ENCODE measurements at places on chromosomes 13 and 19.

GRCh38 chr13:50127726-50128291 lies 112.6 kb downstream of the KCNRG start:
- DNase-seq: no peak

GRCh38 chr19:36043952-36044351 lies 10.1 kb downstream of the THAP8 start:
- DNase-seq: no peak

GRCh38 chr13:24212674-24213073 lies 52.2 kb downstream of the SPATA13 start:
- DNase-seq: no peak

GRCh38 chr19:46704379-46705076 lies 12.4 kb downstream of the PRKD2 start:
- DNase-seq: no peak

- no peak for DNase-seq
Observed at GRCh38 chr13:43428545-43429296, 358.1 kb downstream of the ENOX1 start.

DNA sequence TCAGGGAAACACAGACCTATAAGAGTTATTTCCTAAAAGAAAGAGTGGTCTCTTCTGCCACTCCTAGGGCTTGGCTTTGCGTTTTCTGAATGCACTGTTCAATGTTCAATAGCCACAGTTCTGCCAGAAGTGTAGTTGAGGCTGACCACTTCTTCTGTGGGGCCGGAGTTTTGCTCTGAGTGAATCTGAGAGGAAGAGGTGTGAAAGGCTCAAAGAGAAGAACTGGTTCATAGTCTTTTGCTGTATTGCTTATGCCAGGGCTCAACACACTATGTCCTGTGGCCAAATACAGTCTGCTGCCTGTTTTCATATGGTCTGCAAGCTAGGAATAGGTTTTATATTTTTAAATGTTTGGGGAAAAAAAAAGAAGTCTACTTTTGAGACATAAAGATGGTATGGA lies 128.2 kb downstream of the STOML3 start:
- no peak for DNase-seq

GRCh38 chr13:106786006-106786563 lies 218.1 kb upstream of the ARGLU1 start:
- no peak for DNase-seq

DNA sequence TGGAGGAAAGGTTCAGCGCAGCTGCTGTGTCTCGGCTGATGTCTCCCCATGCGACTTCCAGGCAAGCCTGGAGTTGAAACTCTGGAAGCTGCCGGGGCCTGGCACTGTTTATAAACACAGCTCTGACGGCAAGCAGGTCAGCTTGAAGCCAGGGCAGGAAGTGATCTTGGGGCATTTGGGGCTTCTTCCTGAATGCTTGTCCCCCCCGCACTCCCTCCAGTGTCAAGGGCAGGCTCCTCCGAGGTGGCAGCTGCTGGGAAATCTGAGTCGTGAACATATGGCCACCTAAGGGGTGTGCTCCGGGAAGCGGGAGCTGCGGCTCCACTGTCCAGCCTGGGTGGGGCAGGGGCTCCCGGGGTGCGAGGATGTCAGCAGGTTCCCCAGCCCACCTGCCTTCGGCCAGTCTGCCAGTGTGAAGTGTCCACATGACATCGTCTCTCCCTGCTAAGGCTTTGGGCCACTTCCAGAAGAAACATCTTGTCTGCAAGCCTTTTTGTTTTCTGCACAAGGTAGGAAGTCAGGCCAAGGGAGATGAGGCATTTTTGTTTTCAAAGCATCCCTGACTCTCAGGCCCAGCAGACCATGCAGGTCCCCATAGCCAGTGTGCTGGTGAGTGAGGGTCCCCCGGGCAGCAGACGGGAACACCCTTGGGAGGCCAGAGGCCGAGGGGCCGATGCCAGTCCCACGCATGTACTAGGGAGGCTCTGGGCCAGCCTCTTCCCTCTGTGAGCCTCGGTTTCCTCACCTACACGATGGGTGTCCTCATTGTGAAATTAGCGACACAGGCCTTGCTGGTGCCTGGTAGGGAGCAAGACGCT lies 2.7 kb downstream of the PIAS4 start:
- DNase-seq: no peak

GRCh38 chr13:113534236-113534860 lies 43.8 kb upstream of the DCUN1D2 start:
- DNase-seq: no peak

DNA sequence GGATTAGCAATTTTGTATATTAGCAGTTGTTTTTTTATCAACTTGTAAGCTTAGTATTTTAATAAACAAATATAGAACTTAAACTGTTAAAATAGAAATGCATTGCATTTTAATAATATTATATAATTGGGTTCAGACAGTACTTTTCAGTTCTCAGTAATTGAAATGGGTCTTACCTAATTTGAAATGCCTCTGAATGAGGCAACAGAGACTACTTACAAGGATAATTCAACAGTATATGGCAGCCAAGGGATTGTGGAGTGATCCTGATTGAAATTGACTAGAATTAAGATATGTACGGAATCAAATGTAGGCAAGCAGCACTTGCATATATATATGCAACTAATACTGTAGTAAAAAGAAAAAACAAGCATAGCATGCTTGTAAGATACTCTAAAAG lies 1503.9 kb upstream of the MIR17HG start:
- DNase-seq: no peak

DNA sequence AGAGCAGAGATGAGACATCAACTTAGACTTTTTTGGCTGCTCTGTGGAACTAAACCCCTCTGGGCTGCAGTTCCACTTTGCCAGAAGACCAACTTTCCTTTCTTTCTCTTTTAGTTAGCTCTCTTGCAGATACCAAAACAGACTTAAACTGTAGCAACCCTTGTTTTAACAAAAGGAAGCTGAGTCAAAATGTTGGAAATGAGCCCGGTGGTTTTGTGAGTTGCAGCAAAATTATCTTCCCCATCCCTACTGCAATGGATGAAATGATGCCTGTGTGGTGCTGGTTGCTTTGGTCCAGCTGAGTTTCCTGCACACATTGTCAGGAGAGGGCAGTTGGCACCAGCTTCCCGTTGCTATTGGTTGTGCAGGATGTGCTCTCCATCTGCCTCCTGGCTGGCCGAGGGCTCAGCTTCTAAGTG lies 115.3 kb downstream of the LRCH1 start:
- DNase-seq: no peak

DNA sequence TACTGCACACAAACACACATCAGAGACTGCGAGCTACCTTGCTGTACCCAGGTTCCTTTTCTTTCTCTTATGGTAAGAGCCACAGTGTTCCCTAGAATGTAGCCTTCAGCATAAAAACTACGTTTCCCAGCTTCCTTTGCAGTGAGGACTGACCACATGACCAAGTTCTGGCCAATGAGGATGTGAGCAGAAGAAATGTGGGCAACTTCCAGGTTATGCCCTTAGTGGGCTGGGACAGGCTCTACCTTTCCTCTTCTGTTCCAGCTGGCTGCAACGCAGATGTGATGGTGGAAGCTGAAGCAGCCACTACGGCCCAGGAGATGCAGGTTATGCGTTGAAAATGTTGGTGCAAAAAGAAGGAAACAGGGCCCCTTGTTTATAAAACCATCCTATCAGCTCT lies 27.5 kb downstream of the VRK3 start:
- DNase-seq: peak; percentile 16

- DNase-seq: no peak
Observed at GRCh38 chr13:50651922-50652321, 191.6 kb downstream of the DLEU7 start.

DNA sequence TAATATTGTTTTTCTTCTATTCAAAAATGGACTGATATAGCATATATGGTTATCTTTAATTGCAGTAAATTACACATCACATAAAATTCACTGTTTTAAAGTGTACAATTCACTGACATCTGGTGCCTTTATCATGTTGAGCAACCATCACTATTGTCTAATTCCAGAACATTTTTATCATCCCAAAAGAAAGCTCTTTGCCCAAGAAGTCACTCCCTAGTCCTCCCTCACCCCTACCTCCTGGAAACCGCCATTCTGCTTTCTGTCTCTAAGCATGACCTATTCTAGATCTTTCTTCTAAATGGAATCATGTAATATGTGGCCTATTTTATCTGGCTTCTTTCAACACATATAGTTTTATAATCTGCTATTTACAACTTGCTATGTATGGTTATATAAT lies 525.6 kb downstream of the DCT start:
- DNase-seq: no peak

GRCh38 chr19:41554907-41555306 lies 21.1 kb upstream of the CEACAM21 start:
- DNase-seq: no peak

- no peak for DNase-seq
Observed at GRCh38 chr13:31045286-31046081, 113.0 kb downstream of the TEX26 start.

GRCh38 chr13:78105656-78106055 lies 187.0 kb upstream of the EDNRB start:
- no peak for DNase-seq

GRCh38 chr13:29855784-29856183 lies 5.4 kb upstream of the UBL3 start:
- DNase-seq: no peak

- DNase-seq: no peak
Observed at GRCh38 chr19:39795001-39795400, 16.3 kb downstream of the LEUTX start.

- no peak for DNase-seq
Observed at GRCh38 chr13:112567161-112567862, 20.6 kb downstream of the TUBGCP3 start.

DNA sequence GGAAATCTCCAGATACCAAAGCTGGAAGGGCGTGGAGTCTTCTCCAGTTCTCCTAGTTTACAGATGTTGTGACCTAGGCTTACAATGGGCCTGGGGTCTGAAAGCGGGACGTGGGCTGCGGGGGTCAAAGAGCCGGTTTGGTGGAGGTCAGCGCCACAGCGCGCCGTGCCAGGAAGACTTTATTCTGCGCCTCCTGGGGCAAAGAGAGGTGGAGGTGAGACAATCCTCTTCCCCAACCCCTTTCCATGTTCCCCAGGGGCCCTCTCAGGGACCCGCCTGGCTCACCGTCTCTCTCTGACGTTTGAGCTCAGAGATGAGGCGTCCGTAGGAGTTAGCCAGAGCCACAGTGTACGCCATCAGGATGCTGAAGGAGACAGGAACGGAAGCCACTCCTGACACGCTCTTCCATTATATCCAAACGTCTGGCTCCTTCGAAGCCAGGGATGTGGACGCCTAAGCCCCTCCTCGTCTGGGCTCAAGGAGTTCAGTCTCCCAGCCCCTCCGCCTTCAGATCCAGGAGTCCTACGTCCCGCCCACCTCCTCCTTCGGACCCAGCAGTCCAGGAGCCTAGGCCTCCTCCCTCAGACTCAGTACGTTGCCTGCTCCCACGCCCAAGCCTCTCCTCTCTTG lies 776 bp upstream of the LENG1 start:
- DNase-seq: peak; percentile 39

DNA sequence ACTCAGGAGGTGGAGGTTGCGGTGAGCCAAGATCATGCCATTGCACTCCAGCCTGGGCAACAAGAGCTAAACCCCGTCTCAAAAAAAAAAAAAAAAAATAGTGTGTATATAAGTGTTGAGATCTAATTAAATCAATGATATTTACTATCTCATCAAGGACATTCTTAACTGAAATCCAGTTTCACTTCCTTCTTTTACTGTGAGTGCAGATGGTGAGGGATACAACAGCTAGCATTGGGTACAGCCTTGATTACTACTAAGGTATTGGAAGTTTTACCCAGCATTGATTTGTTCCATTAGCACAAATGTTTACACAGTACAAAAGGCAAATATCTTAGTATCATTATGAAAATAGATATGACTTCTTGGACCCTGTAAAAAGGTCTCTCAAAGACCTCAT lies 546.6 kb downstream of the KCTD12 start:
- no peak for DNase-seq

GRCh38 chr13:94309576-94309975 lies 169.9 kb downstream of the DCT start:
- DNase-seq: no peak

DNA sequence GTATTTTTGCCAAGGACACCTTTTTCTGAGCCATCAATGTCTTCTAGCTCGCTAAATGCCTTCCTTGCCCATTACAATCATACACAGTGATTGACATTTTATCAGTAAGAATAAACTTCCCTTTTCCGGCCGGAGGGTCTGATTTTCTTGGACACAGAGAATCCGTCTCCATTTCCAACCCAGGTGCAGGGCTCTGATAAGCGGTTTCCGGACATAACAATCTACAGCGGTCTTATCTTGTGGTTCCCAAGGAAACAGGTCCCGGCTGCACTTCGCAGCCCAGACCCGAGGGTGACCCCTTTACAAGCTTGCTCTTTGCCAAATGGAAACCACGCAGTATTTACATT lies 5.1 kb upstream of the ZNF77 start:
- peak; percentile 34 for DNase-seq
